ENCODE measurements at places on chromosomes 4 and X.

DNA sequence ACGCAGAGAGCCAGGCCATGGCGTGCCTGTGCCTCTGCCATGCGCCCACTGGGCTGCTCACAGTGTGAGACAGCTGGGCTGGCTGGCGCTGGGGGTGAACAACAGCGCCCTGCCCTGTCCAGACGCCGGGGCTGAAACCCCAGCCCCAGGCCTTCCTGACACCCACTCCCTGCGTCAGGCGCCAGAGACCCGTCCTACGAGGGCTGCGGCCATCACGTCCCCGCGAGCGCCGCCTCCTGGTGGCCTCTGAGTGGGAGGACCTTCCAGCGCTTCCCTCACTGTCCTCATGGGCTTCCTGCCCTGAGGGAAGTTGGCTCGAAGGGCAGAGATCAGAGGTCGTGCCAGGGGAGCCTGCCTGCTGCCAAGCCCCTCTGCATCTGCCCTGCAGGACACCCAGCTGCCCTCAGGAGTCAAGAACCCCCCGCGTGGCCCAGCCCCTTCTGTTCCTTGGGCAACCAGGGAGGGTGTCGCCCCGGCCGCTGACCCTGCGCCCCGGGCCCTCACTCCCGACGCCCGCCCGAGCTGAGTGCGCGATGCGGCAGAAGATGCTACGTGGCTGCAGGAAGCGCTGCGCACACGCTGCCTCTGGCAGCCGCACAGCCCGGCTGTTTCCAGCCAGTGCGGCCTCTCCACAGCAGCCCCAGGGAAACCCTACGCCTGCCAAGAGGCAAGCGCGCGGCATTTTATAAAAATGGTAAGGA, 16.2 kb downstream of the NELFA start:
- DNase-seq = no peak

- no peak for DNase-seq
Observed at GRCh38 chrX:41542536-41542935, 95.4 kb downstream of the NYX start.

GRCh38 chr4:159455675-159456237, 352.9 kb downstream of the RAPGEF2 start:
- DNase-seq = no peak

GRCh38 chr4:79473439-79473724, 65.4 kb upstream of the GK2 start:
- DNase-seq = no peak

GRCh38 chr4:140057701-140058100, 96.3 kb downstream of the MAML3 start:
- no peak for DNase-seq

GRCh38 chrX:145292218-145292617, 44.9 kb downstream of the SPANXN1 start:
- no peak for DNase-seq

DNA sequence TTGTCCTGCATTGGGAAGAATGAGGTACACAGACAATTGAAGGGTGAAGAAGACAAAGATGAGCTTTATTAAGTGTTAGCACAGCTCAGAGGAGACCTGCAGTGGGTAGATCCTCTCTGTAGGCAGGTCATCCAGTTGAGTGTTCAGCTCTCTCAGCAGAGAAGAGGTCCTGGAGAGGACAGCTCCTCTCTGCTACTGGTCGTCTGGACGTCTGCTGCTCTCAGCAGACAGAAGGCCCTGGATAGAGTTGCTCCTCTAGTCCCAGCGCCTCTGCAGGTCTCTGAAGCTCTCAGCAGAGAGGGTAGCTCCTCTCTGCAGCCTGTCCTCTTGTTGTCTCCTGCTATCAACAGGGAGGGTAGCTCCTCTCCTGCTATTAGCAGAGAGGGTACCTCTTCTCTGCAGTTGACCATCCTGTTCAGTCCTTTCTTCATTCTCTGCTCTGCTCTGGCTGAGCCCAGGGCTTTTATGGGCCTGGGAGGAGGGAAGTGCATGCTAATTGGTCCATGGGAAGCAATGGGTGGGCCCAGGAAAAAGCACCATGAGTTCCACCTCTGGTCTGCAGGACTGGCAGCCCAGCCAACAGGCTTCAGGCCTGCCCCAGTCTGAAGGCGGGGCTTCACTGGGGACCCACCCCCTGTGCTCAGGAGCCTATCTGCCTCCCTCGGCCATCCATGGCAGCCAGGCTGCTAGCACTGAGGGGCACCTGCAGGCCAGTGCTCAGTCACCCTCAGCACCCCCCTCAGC, 54.1 kb upstream of the IBSP start:
- no peak for DNase-seq

- no peak for DNase-seq
Observed at GRCh38 chr4:24890561-24891126, 22.2 kb downstream of the CCDC149 start.

- no peak for DNase-seq
Observed at GRCh38 chrX:3636803-3637202, 76.6 kb downstream of the PRKX start.

- no peak for DNase-seq
Observed at GRCh38 chr4:36758312-36759178, 477.1 kb downstream of the DTHD1 start.

GRCh38 chr4:187294861-187295260, 571.2 kb upstream of the FAT1 start:
- no peak for DNase-seq

- DNase-seq = no peak
Observed at GRCh38 chr4:114251020-114251419, 271.6 kb upstream of the ARSJ start.

DNA sequence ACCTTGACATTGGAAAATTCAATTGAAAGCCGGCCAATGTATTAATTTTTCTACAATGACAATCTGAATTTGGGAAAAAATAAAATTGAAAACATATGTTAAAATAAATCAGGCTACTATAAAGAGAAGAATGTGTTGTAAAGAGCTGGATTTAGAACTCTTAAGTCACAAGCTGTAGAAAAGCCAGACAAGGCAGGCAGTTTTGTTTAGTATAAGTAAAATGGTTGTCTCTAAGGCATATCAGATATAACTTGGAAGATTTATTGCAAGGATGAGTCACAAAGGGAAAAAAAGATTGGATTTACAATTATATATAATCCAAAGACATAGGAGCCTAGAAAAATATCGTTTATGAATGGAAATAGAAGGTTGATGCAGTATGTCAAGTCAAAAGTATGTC, 549.1 kb upstream of the EPHA5 start:
- DNase-seq = no peak

- DNase-seq = no peak
Observed at GRCh38 chrX:106510713-106511403, 100.9 kb upstream of the RADX start.

DNA sequence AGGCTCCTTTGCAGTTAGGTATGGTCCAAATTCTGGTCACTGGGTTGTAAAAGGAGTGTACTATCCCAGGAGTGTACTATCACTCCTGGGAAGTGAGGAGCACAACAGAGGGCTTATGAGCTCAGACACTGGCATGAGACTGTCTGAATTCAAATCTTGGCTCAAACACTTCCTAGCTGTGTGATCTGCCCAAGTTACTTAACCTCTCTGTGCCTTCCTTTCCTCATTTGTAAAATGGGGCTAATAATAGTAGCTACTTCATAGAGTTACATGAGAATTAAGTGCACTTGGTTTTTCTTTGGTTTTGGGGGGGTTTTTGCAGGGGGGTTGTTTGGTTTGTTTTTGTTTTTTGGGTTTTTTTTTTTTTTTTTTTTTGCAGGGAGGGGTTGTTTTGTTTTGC, 152.0 kb downstream of the BCOR start:
- DNase-seq = no peak

GRCh38 chr4:11423465-11423864, 5.2 kb downstream of the HS3ST1 start:
- DNase-seq = no peak

- DNase-seq = no peak
Observed at GRCh38 chr4:26900765-26901164, 40.1 kb downstream of the STIM2 start.

- DNase-seq = no peak
Observed at GRCh38 chrX:20056704-20057103, 60.0 kb downstream of the MAP7D2 start.

GRCh38 chr4:31343061-31343460, 622.9 kb downstream of the PCDH7 start:
- no peak for DNase-seq

DNA sequence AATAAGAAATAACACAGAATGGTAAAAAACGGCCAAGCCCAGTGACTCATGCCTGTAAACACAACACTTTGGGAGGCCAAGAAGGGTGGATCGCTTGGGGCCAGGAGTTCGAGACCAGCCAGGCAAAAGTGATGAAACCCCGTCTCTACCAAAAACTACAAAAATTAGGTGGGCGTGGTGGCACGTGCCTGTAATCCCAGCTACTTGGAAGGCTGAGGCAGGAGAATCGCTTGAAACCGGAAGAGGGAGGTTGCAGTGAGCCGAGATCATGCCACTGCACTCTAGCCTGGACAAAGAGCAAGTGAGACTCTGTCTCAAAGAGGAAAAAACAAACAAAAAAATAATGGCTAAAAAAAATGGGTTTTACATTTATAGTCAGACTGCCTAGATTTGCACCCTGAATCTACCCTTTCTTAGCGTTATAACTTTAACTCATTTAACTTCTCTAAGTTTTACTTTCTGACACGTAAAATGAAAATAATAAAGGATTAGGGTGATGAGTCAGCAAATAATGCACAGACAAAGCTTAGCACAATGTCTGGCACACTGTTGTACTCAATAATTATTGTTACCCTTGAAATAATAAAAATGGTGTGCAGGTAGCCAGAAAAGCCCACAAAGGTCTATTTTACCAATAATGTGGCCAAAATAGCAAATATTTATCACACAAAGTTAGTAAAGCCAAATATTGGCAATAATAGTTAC, 55.0 kb downstream of the ATP11C start:
- no peak for DNase-seq

DNA sequence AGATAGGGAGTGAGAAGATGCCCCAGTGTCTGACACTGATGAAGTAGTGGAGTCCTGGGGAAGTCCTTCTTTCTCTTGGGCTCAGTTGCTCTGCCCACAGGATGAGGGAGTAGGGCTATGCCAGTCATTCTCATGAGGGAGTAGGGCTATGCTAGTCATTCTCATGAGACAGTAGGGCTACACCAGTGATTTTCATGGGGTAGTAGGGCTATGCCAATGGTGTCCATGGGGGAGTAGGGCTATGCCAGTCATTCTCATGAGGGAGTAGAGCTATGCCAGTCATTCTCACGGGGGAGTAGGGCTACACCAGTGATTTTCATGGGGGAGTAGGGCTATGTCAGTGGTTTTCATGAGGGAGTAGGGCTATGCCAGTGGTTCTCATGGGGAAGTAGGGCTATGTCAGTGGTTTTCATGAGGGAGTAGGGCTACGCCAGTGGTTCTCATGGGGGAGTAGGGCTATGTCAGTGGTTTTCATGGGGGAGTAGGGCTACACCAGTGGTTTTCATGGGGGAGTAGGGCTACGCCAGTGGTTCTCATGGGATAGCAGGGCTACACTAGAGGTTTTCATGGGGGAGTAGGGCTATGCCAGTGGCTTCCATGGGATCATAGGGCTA, 43.3 kb upstream of the SOD3 start:
- DNase-seq = no peak

GRCh38 chr4:160038615-160039014, 935.7 kb downstream of the RAPGEF2 start:
- DNase-seq = no peak

DNA sequence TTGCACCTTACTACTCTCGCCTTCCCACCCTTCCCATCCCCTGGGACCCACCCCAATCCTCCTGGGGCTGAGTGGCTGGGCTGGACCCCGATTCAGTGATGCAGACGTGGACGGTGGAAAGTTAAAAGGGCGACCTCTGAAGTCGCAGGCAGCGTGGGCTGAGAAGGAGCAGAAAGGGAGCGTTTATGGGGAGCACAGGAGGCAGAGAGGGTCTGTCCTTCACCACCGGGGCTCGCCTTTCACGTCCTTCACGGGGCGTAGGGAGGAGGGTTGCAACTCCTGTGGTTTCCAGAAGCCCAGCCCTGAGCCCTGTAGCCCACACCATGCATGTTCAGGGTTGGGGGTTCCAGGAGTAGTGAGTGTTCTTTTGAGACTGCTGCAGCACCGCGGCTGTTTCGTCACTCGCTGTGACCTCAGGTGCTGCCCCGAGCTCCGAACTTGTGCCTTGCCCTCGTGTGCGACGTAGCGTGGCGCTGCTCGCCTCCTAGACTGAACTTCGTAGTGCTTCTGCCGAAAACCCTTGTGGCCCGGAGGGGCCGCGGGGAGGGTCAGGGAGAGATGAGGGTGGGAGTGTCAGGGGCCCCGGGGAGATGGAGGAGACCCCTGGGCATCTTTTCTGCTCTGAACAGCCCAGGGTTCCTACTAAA, 1.6 kb downstream of the NHS start:
- DNase-seq = no peak
